ENCODE measurements at places on chromosomes 3 and 15.

- DNase-seq: no peak
These were observed 94.7 kb upstream of the TGFBR2 start for GRCh38 chr3:30511524-30512251.

DNA sequence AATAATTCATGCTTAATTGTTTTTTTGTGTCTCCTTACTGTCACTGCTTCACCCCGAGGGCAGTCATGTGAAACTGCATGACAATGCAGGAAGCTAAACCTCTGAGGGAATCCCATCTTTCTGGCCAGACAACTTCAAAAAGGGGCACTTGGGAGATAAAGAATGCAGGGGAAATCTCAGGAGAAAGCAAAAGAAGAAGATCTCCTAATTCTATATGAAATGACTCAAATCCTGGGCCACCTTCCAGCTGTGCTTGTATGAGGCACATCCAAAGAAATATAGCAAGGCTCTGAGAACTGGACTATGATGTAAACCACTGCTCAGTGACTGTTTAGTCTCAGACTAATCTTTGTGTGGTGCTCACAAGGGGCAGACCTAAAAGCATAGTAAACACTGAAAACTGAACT, 22.6 kb upstream of the UMPS start:
- no peak for DNase-seq

DNA sequence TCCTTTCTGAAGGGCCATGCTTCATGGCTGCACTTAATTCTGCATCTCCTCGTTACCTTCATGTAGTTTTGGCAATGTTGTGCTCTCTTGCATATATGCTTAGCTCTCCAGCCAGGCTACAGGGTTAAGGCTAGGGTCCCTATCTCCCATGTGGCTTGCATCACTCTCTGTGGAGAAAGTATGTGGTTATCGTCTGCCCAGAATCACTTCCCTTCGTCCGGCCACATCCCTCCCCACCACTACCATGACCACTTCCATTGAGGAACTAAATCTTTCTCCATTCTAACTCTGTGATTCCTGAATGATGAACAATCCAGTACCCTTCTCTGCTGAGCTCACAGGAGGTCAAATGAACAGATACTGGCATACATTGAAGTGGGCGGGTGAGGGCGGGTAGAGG, 34.0 kb downstream of the WWTR1 start:
- DNase-seq: no peak

DNA sequence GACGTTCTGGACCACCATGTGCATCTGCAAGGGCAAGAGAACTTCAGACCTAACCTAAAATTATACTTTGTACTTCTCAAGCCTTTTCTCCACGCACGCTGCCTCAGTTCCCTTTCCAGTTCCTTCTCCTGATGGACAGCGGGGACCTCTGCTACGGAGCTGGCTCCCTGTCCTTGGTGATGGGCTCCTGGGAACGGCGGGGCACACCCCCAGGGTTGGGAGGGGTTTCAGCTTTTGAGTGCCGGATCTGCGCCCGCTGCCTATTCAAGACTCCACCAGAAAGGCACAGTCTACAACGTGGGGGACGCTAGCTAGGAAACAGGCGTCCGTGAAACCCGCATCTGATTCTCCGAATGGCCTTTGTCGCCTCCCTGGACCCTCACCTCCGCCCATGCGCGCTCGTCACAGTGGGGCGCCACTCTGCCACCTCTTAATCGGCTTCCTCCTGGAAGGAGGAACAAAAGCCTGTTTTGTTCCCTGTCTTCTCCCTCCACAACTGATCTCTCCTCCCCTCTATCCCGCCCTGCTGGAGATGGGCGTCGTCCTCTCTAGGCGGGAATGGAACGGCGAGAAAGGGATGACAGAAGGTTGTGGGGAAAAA, 2.2 kb downstream of the GPR149 start:
- no peak for DNase-seq

DNA sequence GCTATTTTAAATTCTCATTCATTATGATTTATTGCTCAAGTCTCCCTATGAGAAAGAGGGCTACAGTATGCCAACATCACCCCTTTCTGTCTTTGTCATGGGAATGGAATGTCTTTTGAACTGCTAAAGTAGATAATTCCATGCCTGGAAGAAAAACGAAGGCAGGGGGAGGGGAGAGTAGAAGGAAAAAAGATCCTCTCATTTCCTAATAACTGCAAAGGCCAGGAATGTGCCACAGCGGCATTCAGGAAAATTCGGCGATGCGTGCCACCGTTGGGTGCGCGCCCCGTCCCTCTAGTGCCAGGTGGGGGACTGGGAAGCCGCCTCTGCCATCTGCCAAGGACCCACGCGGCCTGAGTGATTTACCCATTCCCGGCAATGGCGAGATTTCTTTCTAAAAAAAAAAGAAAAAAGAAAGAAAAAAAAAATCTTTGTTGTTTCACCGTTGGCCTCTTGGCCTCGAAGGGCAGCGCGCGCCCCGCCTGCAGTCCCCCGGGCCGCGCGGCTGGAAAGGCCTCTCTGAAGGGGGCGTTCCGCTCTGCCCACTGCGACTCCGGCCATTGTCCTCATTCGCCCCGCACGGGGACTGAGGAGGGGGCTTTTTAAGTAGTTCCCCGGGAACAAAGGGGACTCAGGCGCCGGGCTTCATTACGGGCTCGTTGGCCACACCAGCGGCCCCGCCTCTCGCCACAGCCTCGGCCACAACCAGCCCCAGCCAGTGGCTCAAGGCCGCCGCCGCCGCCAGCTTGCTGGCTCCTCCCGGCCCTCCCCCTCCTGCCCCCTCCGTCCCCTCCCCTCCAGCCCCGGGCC, 54.5 kb downstream of the CPN2 start:
- no peak for DNase-seq

DNA sequence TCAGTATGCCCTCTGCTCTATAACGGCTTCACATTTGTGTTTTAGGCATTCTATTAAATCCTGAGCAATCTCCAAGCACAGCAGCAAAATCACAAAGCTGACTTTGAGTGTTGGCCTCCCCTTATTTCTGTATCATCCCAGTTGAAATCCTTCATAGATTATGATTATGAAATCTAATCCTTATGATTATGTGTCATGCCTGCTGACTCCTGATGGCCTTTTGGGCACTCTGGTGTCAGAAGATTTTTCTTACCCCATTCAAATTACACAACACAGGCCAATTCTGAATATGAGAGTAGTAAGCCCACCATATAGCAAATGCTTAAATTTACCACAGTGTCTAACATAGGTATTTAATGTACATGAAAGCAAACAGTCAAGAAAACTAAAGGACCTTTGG, 34.3 kb downstream of the CDV3 start:
- no peak for DNase-seq

- no peak for DNase-seq
These were observed 186.7 kb downstream of the NLGN1 start for GRCh38 chr3:173584093-173584837.

DNA sequence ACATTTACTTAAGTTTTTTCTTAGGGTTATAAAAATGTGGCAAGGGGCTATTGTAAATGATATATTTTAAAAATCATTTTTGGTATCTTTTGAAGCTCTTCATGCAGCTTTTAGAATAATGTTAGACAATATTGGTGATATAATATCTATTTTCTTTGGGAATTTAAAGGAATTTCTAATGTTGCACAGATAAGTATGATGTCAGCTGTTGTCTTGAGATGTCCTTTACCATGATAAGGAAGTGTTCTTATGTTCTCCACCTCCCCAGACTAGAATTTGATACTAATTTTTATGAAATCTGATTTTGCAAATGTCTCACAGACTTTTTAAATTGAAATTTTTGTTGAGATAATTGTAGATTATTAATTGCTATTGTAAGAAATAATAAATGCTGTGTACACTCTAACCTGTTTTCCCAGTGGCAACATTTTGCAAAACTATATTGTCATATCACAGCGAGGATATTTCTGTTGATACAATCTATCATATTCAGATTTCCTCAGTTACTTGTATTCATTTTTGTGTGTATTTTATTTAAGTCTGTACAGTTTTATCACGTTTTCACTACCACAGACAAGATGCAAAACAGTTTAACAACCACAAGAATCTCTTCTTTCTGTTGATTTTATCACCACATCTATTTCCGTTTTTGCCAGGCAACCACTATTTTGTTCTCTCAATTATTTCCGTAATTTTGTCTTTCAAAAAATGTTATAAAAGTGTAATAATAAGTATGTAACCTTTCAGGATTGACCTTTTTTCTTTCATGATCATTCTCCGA, 55.4 kb downstream of the SPRED1 start:
- no peak for DNase-seq

DNA sequence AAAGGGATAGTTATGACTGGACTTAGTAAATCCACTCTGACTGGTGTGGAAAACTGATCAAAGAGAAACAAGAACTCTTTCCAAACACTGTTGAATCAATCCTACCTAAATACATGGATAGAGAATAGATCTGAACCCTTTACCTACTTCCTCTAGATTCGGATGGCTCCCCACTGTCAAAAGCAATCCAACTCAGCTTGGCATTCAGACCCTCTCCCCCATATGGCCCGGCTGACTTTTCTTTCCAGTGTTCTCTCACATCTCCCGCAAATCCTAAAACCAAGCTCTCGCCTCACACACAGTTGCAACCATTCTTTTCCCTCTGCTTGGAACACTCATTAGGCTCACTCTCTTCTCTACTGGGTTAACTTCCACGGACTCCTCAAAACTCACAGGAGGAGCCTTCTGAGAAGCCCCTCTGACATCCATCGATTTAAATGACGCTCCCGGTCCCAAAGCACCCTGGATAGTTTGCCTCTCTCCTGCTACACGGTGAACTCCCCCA, 639 bp downstream of the SPICE1 start:
- no peak for DNase-seq

GRCh38 chr15:34795267-34796081, at the start of gene ACTC1:
Gene ACTC1, minus strand, starts transcription at chr15:34795549. Its CDS starts 741 bp downstream, at chr15:34794808.
- no peak for DNase-seq

DNA sequence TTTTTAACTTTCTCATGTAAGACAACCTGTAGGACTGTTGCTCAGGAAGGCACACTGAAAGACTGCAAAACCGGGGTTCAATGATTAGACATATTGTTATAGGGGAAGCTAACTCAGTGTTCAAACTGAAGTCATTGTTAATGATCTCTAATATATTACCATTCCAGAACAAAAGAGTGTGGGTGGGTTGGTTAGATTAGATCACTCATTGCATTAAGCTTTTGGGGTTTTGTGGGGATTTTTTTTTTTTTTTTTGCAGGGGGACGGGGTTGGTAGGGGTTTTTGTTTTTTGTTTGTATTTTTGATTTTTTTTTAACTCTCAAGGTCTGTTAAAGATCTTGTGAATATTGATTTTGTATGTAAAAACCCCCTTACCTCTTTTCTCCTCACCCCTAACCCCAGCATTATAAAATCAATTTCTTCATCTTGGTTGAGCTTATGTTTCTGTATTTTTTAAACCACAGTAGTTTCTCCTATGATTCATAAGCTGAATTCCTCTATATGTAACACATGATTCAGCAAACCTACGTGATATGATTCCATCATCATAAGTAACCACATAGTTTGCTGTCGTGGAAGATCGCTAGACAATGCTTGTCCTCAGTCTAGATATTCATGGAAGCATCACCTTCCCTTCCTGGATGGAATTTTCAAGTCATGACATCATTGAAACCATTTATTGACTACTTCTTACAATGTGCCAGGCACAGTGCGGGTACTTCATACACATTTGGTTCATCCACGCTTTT, 544.1 kb upstream of the MDFIC2 start:
- DNase-seq: no peak

DNA sequence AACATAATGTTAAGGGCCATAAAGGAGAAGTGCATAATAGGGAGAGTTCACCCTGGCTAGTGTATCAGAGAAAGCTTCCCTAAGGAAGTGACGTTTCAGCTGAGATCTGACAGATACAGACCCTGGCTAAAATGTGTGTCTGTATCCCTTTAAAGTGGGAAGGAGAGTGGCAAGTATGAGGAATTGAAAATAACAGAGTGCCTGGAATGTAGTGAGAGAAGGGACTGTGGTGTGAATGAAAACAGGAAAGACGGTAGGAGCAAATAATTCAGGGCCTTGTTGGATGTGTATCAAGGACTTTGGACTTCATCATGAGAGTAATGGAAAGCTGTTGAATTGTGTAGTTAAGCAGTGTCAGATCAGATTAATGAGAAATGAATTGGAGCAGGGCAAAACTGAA, 30.5 kb downstream of the NEO1 start:
- DNase-seq: no peak

DNA sequence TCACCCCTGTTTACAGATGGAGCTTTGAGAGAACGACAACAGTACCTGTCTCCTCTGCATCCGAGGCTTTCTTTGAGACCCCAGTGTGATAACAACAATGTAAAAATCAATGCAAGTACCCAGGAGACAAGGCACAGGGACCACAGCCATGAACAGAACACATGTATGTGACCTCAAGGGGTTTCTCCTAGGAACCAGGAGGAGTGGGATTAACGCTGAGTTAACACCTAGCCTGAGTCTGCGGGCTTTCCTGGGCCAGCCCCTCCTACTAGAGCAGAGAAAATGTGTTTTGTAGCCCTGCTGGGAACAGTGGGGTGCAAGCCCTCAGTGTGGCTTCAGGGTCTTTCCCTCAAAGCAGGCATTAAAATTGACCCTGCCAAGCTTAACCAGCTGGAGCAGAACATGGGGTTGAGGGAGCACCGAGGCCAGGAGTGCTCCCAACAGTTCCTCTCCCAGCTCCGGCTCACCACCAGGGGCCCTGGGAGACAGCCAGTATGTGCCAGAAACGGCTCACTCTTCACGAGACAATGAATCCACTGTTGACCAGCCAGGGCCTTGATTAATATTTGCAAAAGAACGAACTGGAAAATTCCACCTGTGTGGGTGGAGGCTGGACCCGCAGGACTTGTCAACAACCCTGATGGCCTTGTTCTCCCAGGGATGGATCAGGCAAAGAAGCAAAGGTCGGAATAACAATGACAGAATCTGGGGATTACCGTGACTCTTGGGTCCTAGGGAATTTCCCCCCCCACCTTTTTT, 3.6 kb downstream of the CHDH start:
- no peak for DNase-seq

- DNase-seq: no peak
These were observed 79.4 kb downstream of the ZPLD1 start for GRCh38 chr3:102514241-102514640.

DNA sequence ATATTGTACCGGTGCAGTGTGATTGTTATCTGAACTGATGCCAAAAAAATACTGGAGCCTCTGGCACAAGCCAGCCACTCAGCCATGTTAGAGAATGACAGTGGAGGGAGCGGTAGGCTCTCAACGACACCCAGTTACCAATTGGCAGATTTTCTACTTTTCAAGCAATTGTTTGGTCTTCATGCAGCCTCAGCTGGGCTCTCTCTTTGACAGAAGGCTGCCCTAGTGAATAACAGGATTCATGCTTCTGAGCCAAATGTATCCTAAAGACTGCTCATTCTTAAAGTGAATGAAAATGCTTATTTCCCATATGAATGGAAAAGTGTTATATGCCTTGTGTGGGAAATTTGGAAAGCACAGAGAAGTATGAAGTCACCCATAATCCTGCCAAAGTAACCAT, 261.2 kb upstream of the TRIM42 start:
- DNase-seq: no peak

GRCh38 chr3:108222853-108223565, 785 bp upstream of the IFT57 start:
- no peak for DNase-seq

GRCh38 chr3:152302521-152303021, 33.8 kb downstream of the MBNL1 start:
- DNase-seq: no peak
